ENCODE measurements at places on chromosomes 2 and 18.

DNA sequence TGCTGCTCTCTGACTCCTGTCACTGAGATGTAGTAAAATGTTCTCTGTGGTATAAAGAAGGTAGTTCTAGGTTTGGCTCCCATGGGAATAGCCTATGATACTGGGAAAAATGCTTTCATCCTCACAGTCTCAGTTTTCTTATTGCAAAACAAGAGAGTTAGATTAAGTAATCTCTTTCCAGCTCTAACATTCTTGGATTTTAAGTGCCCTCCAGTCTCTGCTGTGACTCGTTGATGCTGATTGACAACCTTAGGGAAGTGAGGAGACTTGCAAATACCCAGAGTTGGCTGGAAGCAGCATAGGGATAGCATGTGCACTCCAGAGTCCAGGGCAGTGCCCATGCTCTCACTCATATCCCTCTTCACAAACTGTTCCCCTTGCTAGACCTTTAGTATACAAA, 534.9 kb downstream of the SLC4A3 start:
- peak; percentile 13 for DNase-seq

- no peak for DNase-seq
These were observed 195.0 kb downstream of the MYCN start for GRCh38 chr2:16135196-16135912.

DNA sequence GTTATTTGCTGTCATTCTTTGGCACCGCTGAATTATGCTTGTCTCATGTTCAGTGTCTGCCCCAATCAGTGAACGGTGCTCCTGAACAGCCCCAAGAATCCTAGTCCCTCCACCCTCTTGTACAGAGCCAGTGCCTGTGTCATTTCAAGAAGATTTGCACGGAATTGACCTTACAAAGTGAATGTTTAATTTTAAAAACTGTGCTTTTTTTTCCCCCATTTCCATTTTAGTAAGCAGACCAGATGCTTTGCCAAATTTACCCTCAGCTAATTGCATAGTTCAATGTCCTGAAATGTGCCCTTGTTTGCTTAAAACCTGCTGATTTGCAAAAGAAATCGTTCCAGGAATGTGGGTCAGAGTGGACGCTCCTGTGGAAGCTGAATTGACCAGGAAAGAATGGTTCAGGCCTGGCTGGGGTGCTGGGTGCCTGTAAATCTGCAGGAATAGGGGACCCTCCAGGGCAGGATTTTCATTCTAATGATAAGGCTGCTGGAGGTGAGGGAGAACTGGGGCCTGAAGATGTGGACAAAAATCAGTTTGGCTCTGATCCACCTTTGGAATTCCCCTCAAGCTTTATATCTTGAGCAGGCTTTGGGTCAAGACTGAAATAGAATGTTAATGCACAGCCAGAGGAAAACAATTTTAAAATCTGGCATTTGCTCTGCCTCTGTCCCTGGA, 20.1 kb downstream of the TMEM17 start:
- DNase-seq: no peak

DNA sequence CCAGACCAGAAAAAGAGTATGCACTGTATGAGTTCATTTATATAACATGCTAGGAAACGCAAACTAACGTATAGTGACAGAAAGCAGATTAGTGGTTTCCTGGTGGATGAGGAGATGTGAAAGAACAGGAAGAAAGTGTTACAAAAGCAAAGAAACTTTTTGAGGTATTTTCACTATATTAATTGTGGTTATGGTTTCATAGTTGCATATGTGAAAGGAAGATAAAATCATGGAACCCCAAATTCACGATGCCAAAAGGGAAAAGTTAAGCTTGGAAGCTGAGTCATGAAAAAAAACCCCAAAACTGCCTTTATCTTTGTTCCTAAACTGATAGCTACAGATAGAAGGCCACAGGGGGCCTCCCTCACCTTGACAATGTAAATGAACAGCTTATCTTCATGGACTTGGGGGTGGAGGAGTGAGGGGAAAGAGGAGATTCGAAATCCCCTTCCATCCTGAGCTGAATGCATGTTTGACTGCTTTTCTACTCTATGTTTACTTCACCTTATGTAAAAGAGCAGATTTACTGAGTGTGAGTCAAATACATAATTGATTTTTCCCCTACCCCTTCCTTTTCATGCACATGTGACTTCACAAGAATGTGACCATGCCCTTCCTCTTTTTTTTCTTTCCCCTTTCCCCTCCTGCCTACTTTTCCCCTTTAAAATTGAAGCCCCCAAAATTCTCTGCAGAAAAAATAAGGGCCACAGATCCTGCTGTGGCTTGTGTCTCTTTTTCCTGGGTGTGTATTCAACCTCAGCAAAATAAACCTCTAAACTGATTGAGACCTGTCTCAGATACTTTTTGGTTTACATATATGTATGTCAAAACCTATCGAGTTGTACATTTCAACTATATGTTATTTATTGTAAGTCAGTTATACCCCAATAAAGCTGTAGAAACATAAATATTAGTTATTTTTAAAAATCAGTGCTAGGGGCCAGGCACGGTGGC, 100.1 kb upstream of the TLK1 start:
- no peak for DNase-seq

- peak; percentile 26 for DNase-seq
These were observed 28.3 kb downstream of the ACTR3 start for GRCh38 chr2:113918229-113918628.

DNA sequence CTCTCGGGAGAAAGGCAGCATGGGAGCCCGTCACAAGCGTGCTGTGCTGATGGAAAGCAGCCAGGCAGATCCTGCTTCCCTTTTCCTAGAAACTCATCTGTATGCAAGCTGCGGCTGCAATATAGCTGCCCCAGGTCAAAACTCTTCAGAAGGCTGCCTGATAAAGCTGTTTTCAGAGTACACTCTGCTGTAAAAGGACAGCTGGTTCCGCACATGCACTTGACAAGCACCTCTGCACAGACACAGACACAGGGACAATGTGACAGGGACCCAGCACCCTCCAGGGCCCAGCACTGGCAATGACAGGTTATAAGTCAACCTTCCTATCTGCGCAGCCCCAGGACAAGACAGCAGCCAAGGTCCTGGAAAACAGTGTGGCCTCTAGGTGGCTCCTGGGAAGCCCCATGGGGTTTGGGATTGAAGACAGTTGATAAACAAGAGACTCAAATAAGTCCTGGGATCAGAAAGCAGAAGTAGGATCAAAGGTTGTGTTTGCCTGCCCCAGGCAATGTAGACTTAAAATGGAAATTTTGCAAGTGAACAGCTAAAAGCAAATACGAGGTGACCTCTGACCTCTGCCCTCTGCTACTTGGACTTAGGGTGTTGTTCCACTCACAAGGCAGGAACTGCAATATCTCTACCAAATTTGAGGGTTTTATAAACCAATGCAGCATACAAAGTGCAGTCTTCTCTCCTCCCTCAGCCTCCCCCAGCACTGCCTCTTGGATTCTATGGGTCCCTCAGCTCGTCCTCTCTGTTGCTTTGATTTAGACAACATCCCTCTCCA, 16.9 kb downstream of the SLC66A2 start:
- DNase-seq: no peak

- no peak for DNase-seq
These were observed 89.1 kb downstream of the ALPK2 start for GRCh38 chr18:58539659-58540380.

DNA sequence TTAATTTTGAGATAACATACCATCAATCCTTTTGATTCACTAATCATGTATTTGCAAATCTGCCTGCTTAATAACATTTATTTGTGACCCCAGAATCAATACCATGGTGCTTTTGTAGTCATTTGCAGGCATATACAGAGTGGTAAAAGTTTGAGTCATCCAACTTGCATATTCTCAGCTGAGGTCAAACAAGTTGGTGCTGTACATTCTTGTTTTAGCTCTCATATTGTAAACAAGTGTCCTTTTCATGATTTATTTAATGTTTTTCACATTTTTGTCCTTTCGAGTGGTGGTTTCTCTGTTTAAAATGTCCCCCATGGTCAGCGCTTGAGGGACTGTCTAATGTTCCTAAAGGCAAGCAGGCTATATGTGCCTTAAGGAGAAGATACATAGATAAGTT, 17.5 kb downstream of the RAB27B start:
- no peak for DNase-seq

DNA sequence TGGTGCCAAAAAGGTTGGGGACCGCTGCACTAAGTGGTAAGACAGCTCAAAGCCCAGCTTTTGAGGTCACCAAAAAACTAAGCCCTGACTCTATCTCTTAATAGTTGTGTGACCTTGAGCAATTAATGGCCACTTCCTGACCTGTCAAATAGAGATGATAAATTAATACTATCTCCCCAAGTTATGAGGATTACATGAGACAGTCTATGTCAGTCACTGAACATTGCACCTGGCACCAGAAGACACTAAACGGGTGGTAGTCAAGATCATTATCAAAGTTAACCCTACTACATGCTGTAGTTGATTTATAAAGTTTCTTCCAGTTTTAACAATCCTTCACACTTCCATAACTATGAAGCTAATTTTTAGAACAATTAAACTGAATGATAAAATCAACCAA, 36.5 kb downstream of the STPG4 start:
- no peak for DNase-seq

DNA sequence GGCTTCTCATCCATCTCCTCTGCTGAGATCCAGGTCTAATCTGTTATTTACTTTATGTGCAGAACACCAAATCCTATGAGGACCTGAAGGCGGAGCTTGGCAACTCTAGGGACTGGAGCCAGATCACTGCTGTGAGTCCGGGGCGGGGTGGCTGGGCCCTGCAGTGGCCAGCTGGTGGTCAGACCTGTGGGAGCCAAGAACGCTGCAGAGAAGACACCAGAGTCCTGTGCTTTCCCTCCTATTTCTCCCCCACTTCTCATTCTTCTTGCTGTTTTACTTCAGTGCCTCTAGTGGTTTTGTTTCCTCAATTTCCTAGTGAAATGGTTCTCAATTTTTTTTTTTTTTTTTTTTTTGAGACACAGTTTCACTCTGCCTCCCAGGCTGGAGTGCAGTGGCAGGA, 19.7 kb downstream of the VIL1 start:
- no peak for DNase-seq

DNA sequence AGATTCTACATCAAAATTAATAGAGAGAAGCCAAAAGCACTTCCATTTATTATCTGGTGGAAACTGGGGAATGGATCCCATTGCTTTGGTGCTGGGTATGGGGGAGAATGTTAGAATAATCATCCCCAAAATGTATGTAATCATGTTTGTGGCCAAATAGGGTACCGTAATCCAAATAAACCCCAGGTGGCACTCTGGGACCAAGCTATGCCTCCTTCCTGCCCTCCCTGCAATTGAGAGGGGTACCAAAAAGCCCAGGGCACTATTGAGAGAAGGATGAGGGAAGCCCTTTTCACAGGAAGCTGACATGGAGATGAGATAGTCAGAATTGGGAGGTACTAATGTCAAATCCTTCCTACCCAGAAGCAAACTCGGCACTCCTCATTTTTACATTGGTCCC, 85.7 kb upstream of the NRP2 start:
- DNase-seq: no peak

GRCh38 chr2:28334527-28334894, 58.1 kb upstream of the FOSL2 start:
- no peak for DNase-seq

DNA sequence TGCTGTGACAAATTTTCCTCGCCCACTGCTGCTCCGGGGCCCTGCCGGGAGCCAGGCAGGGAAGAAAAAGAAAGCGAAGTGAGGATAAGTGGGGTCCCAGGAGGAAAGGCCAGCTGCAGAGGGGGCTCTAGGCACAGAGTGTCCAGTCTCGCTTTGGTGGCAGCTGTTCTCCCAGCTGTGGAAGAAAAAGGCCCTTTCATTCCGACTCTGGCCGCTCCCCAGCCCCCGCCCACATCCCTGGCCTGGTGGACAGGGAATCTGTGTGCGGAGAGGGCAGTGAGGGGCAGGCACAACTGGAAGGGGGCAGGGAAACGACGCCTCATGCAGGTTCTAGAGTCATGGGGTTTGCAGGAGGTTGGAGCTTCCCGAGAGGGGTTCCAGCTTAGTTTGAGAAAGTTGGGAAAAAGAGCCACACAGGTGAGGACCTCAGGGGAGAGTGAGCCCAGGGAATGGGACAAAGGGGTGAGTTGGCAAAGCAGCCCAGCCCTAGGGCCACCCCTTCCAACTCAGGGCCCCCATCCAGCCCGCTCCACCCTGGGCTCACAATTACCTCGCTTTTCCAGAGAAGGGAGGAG, 1.8 kb downstream of the RTKN start:
- DNase-seq: peak; percentile 63

DNA sequence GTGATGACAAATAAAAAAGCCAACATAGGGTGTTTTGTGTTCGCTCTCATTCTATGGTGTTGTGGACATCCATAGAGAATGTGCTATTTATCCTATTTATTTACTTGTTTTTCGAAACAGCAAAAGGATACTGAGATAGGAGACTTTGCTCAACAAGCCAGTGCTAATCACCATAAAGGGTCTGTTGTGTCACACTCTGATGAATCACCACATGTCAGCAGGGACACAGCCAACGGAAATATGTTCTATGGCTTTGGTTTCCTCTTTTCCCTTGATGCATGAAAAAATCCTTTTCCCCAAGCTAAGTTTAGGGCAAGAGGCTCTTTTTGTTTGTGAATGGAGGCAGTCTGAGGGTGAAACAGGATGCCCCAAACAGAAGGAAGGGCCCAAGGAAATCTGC, 154.3 kb downstream of the RNF152 start:
- DNase-seq: peak; percentile 49

DNA sequence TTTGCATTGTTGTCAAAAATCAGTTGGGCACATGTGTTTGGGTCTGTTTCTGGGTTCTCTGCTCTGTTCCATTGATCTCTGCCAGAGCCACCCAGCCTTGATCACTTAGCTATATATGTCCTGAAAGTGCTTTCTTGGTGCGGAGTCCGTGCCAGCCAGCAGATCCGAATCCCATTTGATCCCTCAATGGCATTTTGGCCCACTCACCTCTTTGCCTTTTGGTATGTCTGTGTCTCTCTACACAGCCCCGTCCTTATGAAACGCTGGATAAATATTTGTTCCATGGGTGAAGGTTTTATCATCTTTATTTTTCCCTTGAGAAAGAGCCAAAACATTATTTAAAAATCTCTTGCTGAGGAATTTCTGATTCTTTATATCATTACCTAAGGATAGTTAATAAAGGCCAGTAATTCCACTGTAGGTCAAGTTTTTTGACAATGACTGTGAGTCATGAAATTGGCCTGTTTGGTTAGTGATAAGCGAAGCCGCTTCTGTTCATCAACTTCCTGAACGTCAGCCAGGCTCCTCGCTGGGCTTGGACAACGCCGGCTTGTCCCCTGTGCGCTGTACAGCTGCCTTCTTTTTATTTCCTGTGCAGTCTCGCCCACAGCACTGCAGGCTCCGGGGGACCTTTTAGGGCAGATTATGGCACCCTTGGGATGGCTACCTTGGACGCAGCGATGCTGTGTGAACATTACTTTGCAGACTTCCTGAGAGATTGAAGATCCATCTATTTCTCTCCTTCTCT, 24.9 kb downstream of the MTCL1 start:
- peak; percentile 93 for DNase-seq

DNA sequence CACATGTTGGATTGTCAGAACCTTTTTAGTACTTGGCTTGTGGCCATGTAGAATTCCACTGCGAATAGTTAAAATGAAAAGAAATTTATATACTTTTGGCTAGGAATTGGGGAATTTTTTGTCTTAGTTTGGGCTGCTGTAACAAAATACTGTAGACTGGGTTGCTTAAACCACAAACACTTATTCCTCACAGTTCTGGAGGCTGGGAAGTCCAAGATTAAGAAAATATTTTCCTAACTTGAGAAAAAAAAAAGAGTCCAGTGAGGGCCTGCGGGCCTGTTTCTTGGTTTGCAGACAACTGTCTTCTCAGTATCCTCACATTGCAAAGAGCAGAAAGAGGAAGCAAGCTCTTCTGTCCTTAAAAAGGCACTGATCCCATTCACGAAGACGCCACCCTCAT, 81.9 kb downstream of the CD226 start:
- DNase-seq: no peak

Data from HT1080 (cell line).